ENCODE measurements at places on chromosomes 7 and 10.

GRCh38 chr7:148116195-148116594 lies 474.4 kb upstream of the C7orf33 start:
- no peak for DNase-seq

GRCh38 chr10:1732564-1732996 lies 4.7 kb downstream of the ADARB2 start:
- no peak for DNase-seq

GRCh38 chr7:48101968-48102367 lies 12.9 kb downstream of the UPP1 start:
- no peak for DNase-seq

DNA sequence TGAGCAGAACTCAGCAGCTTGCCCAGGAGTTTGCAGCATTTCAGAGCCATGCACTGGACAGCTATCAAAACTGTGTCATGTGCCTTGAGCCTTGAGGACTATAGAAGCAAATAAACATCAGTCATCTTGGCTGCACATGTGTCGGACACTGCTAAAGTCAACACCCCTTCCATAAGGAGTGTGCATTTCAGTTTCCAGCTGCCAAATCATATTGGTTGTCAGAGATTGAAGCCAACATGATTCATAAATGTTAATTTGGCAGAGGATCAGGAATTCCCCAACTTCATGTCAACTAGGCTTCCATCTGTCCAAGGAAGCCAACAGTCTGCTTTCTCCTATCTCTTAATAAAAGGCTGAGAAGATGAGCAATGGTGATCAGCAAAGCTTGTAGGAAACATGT lies 32.8 kb downstream of the SLC16A12 start:
- no peak for DNase-seq

DNA sequence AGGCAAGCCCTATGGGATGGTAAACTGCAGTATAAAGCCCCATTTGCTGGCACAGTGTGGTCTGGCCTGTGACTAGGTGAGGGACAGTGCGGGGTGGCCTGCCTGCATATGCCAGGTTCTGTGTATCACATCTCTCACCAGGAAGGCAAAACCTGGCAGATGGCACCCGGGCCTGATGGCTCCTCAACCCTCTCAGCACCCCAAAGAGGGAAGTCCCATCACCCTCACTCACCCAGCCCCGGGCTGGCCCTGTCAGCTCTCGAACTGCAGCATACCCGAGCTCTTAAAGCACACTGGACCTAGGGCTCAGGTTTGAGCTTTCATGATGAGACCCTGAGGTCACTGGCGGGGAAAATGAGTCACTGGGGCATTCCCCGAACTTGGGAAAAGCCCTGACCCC lies 130.5 kb downstream of the LHPP start:
- no peak for DNase-seq

- DNase-seq: no peak
These were observed 411.3 kb downstream of the CCSER2 start for GRCh38 chr10:84739641-84740040.

GRCh38 chr10:71218046-71218650 lies 5.8 kb downstream of the UNC5B start:
- DNase-seq: no peak

- DNase-seq: no peak
These were observed 19.4 kb downstream of the KAZALD1 start for GRCh38 chr10:101080933-101081931.

DNA sequence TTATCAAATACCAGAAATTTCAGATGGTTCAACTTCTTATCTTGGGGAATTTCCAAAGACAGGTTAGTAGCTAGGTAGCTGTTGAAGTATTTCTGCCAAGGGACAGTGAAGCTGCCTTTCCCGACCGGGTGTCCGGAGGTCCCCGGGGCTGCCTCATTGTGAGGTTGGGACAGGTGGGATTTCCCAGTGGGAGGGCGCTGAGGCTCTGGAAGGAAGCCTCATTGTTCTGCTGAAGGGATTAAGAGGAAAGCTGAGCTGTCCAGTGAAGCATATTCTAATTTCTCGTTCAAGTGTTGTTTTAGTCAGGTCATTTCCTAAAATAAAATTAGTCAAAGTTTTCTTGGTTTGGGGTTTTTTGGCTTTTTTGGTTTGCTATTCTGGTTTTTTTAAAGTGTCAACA lies 244.2 kb downstream of the MGMT start:
- no peak for DNase-seq

DNA sequence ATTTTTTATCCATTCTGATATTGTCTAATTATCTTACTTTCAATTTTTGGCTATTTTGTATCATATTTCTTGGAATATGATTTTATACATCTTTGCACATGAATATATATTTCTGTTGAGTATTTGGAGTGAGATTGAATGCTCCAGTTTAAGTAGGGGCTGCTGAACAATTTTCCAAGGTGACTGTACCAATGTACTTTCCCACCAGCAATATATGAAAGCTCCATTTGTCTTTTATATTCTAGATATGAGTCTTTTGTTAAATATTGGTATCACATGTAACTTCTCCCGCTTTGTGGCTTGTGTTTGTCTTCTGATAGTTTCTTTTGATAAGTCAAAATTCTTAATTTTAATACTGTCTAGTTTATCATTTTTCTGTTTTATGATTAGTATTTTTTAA lies 144.6 kb upstream of the MDFIC start:
- DNase-seq: no peak

- DNase-seq: no peak
These were observed 8.1 kb downstream of the TRIM8 start for GRCh38 chr10:102652170-102652916.

- DNase-seq: no peak
These were observed 107.4 kb downstream of the ARID5B start for GRCh38 chr10:62008946-62009345.

- no peak for DNase-seq
These were observed 76.9 kb downstream of the MAPK8 start for GRCh38 chr10:48383393-48383792.

- no peak for DNase-seq
These were observed 306.3 kb downstream of the C7orf25 start for GRCh38 chr7:42605406-42606192.
